GM18507 (cell line): ENCODE measurements at places on chromosomes 5 and 9.
A peak's percentile ranks its signal among the peaks of the same experiment; 100 is the strongest.

- DNase-seq = no peak
Observed at GRCh38 chr9:24257726-24258125, 288.0 kb downstream of the IZUMO3 start.

DNA sequence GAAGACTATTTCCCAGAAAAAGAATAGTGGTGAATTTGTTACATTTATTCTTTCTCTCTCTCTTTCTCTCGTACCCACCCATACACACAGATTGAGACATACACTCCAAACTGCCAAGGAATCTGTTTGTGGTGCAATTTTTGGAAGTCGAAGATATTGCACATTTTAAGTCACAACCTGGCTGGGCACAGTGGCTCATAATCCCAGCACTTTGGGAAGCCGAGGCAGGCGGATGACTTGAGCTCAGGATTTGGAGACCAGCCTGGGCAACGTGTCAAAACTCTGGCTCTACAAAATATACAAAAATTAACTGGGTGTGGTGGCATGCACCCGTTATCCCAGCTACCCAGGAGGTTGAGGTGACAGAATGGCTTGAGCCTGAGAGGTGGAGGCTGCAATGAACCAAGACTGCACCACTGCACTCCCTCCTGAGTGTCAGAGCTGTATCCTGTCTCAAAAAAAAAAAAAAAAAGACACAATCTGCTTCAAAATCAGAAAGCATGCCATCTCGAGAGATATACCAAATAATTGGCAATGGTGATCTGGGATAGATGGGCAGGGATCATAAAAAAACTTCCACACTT, 19.2 kb upstream of the PLIN2 start:
- no peak for DNase-seq

GRCh38 chr9:128153947-128154695, 4.9 kb downstream of the LCN2 start:
- DNase-seq = no peak

GRCh38 chr9:37053684-37054362, 19.8 kb upstream of the PAX5 start:
- DNase-seq = no peak

DNA sequence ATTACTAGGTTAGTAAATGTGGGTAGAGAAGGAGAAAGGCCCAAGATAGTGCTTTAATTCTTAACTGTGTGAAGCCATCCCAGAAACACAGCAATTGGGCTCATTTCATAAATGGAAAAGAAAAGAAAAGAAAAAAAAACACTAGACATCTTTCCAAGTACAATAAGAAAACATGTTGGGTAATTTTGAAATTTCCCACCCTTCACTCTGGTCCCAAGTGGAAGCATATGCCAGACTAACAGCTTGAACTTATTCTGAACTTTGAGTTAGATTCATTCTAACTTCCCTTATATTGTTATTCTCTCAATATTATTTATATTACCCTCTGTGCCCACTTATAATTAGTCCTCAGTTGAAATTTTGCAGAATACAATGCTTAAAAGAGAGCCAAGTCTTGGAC, 113.4 kb upstream of the GHR start:
- DNase-seq = no peak

- peak; percentile 29 for DNase-seq
Observed at GRCh38 chr5:67166460-67167285, 29.9 kb downstream of the CD180 start.

DNA sequence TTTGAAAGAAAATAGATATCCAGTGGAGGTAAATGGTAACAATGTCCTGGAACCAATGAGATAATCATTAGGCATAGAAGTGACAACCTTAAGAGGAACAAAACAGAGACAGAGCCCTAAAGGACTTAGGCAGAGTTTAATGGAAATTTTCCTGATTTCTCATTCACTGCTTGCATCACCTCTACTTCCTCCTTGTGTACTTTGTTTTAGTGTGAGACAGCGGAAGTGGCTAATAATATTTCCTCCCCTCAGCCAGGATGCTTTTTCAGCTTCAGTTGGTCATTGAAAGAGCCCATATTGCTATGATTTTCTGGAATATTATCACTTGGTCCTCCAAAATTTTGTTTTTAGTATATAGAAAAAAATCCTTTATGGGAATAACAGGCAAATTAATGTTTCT, 153.4 kb upstream of the MPDZ start:
- no peak for DNase-seq

DNA sequence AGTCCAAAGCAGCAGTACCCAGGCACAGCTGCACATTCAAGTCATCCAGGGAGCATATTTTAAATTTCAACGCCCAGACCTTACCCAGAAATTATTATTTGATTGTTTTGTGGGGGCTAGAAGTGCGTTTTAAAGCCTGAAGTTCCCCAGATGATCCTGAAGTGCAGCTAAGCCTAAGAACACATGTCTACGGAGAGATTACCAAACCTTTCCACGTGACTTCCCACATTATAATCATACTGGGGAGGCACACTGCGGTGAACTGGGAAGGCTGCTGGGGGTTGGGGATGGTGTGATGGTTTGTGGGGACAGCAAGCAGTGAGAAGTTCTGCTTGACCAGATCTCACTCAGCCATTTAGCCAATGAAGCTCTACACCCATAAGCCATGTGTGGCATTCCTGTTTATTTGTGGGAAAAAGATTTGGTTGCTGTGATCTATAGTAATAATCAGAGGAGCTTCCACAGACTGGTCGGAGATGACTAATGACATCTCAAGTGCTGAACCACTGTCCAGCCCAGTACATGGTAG, 93.4 kb upstream of the CDH6 start:
- DNase-seq = no peak

DNA sequence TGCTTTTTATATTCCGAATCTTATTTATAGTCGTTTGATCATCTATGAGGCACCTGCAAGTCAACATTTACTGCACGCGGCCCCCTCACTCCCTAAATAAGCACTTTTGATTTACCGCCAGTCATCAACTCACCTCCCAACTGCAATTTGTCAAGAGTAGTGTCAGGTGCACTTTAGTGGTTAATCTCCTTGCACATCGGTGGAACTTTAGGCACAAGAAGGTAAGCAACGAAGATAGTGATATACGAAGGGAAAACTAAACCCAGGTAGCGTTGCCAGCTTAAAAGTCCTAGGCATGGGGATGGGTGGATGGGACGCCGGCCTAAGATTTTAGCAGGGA, 513 bp upstream of the RNF180 start:
- no peak for DNase-seq

GRCh38 chr5:149283626-149284480, 12.2 kb downstream of the AFAP1L1 start:
- no peak for DNase-seq
